ENCODE measurements at places on chromosomes 16 and 17.

- DNase-seq: no peak
Observed at GRCh38 chr17:63270610-63271009, 175.5 kb downstream of the CYB561 start.

GRCh38 chr16:12646098-12646489, 157.6 kb downstream of the CPPED1 start:
- DNase-seq: no peak

DNA sequence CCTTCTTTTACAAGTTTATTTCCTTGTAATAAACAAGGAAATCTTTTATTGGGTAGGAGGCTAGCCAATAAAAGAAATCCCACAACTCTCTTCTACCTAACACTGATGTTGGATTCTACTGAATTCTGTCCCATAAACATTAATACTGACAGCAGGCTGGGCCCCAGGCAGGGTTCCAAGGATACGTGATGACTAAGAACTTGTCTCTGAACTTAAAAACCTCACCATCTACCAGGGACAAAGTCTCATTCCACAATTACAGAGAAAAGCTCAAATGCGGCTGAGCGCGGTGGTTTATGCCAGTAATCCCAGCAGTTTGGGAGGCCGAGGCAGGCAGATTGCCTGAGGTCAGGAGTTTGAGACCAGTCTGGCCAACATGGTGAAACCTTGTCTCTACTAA, 64.9 kb downstream of the ARHGAP17 start:
- DNase-seq: no peak

GRCh38 chr17:78037280-78037679, 78.8 kb downstream of the TNRC6C start:
- no peak for DNase-seq

DNA sequence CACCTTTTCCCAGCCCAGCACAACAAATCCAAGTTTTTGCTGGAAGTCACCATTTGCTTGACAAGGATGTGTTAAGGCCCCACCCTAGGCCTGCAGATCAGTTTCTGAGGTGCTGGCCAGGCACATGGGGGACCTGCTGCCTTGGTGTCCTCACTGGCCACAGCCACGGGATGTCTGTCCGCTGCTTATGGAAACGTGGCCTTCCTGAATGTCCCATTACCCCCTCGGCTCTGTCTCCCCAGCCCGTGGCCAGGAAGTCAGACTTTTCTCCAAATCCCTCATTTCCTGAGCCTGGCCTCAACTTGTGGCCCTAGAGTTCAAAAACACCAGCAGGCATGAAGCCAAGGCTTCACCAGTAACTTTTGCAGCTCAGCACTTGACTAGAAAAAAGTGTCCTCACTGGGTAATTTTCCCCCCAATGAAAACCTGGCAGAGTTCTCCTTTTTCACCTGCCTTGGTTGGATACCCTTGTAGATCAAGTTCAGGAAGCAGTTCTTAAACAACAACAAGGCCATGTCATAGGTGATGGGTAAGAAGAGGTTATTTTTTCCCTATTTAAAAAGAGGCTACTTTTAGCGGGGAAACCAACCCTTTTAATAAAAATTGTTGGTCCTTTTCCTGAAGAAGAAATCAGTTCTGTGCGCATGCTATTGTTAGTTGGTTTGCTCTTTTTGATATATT, 80.8 kb downstream of the SOCS1 start:
- no peak for DNase-seq

DNA sequence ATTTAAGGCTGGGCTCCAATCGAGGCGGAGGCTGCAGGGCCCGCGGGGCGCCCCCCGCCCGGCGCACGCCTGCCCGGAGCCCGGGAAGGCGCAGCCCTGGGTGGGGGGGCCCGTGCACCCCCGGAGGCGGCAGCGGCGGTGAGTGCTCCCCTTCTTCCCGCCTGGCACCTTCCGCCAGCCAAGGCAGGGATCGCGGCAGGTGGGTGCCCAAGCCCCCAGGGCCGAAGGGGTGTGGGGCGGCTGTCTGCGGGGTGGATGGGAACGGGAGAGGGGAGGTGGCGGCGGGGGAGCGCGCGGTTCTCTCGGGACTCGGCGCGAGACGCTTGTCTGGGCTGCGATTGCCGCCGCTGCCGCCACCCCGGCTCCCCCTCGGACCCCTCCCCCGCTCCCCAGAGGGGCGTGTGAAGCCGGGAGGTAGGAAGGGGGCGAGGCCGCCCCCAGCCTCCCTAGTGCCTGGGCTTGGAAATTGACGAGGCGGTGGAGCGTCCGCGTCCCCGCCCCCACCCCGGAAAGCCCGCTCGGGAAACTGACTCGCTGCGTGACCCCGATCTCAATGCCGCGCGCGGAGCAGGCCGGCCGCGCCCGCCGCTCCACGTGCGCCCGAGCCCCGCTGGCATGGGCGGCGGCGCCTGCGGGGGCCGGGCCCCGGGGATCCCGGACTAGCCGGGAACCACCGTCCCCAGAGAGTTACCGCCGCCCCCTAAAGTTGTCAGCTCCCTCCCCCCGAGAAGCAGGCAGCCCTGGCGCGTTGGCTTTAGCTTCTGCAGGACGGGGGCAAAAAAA, 231.5 kb downstream of the MRTFB start:
- DNase-seq: no peak

DNA sequence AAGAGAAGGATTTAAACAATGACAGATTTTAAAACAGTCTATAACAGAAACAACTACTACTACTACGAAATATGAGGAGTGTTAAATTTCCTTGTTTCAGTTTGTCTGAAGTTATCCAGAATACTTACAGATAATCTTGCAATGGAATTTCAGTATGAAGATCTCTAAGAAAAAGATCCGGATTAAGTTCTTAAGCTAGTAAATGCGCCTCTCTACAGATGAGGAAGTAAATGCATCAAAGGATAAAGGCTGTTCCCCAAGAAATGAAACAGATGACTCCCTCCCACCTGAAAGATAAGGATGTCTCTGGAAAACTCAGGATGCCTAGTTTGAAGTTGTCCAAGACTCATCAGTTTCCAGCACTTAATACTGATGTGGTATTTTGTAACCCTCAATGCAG, 105.1 kb downstream of the PARN start:
- no peak for DNase-seq

DNA sequence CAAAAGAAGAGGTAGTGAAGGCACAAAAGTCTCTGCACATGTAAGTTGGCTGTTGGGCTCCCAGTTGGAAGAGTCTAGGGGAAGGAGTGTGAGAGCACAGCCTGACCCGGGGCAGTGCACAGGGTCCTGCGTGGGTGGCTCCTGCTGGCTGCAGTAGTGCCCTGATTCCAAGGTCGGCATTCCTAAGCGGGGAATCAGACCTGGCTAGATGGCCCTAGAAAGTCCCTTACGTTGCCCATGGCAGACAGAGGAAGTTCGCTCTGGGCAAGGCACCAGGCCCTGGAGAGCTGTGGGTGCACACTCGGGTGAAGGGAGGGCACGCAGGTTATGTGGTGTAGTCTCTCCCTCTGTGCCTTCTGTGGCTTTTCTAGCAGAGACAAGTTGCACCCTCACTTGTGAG, 22.8 kb upstream of the SLC5A11 start:
- no peak for DNase-seq

GRCh38 chr16:23302045-23302956, at the start of gene SCNN1B:
SCNN1B (plus strand) TSS chr16:23302302; CDS start chr16:23348600, 46,298 bp downstream.
- no peak for DNase-seq

DNA sequence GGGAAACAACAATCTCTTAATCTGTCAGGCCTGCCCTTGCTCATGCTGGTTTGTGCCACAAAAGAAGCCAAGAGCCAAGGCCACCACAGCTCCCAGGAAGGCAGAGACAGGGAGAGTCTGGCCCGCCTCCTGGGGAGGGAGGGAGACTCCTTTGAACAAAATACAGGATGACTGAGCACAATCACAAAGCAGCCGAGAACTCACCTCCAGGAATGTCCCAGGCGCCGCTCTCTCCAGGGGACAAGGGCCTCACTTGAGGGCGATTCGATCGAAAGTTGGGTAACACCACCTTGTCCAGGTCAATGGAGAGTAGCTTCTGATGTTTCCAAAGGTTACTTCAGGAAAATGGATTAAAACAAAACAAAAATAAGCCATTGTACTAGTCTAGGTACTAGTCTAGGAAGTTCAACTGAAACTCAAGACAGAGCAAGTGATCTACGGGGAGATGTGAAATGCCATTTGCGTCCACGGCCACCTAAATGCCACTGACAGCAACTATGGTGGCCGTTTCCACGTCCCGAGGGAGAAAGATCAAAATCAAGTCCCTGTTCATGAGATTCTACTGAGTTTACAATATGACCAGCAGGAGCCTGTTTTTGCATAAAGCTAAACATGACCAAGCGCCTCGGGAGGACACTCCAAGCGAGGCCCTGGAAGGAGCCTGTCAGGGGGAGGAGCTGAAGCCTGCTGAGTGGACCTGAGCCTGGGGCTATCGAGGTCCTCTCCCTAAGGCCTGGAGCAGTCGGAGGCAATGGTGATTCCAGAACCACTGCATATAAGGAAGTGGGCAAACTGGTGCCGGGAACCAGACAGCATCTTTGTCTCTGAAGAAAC, 13.4 kb upstream of the SLC38A8 start:
- DNase-seq: no peak

GRCh38 chr16:21277927-21278706, at the start of gene CRYM:
CRYM (minus strand) TSS chr16:21278290; CDS start chr16:21278251, 39 bp downstream.
- no peak for DNase-seq

GRCh38 chr17:17792551-17793377, 44.0 kb downstream of the SREBF1 start:
- DNase-seq: peak; percentile 55

DNA sequence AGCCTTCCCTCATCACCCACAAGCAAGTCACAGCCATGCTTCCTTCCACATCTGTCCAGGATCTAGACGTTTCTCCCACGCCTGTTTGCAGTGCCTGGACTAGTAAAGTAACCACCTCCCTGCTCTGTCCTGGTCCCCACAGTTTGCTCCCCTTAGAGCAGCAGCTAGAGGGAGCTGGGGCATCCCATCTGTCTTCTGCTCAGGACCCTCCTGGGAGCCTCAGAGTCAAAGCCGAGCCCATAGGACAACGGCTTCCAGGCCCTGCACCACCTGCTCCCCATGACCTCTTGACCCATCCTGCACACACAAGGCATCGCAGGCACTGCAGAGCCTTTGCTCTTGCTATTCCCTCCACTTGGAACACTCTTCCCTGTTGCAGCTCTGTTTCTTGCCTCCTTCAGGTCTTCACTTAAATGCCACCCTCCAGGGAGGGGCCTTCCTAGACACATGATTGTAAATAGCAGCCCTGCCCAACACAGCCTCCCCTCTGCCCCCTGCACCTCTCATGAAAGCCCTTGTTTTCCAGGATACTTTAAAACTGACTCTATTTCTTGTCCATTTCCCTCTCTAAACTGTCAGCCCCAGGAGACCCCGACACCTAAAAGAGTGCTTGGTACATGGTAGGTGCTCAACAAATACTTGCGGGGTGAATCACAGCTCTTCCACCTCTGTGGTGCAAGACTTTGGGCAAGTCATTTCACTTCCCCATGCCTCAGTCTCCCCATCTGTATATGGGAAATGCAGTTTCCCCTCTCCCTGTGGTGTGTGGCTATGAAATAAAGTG, 3.1 kb downstream of the NATD1 start:
- DNase-seq: no peak
